Cardiac muscle cell (in vitro differentiated cells and primary cell): ENCODE measurements at places on chromosomes 1 and 21. TPM values are rescaled to one million over a fixed set of nuclear protein-coding genes. Genes with fewer than 3 reads are reported as not detected.

DNA sequence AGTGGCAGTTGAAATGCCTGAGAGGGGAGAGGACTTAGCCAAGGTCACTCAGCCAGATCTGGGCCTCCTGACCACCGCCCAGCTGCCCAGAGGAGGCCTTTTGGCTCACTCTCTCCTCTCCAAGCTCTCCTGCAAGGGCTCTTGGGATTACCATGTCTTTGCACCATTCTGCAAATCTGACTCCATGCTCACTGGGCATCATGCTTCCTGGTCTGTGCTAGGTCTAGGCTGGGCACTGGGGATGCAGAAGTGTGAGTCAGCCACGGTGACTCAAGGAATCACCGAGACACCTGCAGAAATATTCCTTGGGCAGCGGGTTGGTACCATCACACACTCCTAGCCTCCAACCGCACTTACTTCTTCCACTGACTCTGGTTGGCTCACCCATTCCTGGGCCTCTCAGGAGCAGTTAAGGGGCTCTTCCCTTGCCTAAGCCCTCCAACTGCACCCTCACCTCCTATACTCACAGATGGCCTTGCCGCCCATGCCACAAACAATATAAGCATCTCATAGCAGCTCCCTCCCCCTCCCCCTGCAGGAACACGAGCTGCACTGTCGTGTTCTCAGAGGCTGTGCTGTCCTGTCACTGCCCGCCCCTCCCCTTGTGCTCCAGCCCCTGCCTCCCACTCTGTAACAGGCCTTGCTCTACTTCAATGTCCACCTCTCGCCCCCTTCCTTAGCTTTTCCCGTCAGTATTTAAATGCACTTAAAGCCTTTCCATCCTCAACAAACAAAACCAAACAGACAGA lies 34.8 kb downstream of the CDCP2 start:
- peaks cover 10% of the 10 kb centered on the region for H3K27me3 ChIP-seq
- no peak for DNase-seq
- H3K27ac ChIP-seq: no peak overlapping the region
- H3K36me3 ChIP-seq: no peaks in the 10 kb centered on the region

GRCh38 chr21:42520628-42521253 lies 7.1 kb downstream of the SLC37A1 start:
- H3K27ac ChIP-seq: no peak overlapping the region
- H3K36me3 ChIP-seq: no peaks in the 10 kb centered on the region
- H3K27me3 ChIP-seq: no peaks in the 10 kb centered on the region
- H3K4me3 ChIP-seq: no peak overlapping the region
- peaks cover 32% of the 10 kb centered on the region for H3K4me1 ChIP-seq

Gene COL8A2
- 0.05 TPM in 1 of 2 replicates, not detected in the other for polyA plus RNA-seq

Gene PLPPR5
- 0.04 and 0.22 TPM in 2 replicates for polyA plus RNA-seq
